ENCODE measurements at places on chromosomes 13 and 19.

- DNase-seq, result no peak
These were observed 5.8 kb downstream of the TMEM147 start for GRCh38 chr19:35551091-35551810.

DNA sequence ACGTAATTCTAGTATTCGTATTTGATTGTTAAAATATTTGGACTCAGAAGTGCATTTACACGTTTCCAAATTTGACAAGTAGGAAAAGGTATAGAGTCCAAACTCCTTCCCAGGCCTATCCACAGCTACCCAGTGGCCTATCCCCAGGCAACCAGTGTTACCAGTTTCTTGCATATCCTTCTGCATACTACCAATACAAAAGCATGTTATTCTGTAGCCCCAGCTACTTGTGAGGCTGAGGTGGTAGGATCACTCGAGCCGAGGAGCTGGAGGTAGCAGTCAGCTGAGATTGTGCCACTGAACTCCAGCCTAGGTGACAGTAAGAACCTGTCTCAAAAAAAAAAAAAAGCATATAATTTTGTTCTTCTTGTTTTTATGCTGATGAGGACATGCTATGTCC is 67.1 kb downstream of the LRCH1 start:
- DNase-seq, result no peak

- DNase-seq, result no peak
These were observed 24.7 kb downstream of the URI1 start for GRCh38 chr19:29966588-29967249.

DNA sequence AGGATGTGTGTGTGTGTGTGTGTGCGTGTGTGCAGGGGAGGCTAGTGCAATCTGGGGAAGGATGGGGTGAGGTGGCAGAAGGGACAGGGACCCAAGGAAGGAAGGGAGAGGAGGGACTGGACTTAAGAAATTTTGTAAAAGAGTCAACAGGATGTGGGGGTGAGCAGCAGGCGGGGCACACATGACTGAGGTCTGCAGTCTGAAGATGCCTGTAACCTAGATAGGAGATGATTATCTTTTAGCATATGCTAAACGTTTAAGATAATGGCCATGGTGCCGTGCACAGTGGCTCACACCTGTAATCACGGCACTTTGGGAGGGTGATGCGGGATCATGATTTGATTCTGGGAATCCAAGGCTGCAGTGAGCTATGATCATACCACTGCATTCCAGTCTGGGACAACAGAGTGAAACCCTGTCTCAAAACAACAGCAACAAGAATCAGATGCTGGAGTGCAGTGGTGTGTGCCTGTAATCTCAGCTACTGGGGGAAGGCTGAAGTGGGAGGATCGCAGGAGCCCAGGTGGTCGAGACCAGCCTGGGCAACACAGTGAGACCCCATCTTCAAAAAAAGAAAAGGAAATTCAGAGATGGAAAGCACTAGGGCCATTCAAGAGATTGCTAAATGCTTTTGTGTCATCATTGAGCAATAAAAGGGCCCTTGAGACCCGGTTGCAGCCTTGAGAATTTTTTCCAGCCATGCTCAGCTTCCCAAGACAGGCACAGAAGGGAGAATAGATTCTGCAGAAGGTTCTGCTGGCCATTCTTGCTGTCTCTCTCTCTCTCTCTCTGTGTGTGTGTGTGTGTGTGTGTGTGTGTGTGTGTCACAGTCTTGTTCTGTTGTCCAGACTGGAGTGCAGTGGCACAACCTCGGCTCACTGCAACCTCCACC is 3.8 kb upstream of the ZNF414 start:
- peak; percentile 54 for DNase-seq

DNA sequence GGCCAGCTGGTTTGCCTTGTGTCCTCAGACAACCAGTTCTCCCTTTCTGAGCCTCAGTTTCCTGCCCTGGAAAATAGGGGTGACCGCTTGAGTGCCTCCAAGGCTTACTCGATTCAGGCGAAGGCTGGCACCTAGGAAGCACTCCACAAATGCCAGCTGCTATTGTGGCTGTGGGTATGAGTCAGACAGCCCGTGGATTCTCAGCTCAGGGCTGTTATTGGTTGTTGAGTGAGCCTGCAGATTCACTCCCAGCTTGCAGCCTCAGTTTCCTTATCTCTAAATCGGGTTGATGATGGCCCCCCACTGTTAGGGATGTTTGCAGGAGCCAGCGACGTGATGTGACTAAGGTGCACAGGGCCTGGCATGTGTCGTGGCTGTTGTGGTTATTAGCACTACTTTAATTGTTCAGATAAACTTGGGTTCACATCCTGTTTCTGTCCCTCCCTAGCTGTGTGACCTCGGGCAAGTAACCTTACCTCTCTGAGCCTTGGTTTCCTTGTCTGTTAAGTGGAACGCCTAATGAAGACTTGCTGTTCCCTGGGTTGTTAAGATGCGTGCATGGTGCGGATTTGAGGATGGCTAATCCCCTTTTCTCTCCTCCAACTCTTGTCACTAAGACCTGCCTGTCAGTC is 2.4 kb downstream of the MARK4 start:
- no peak for DNase-seq

DNA sequence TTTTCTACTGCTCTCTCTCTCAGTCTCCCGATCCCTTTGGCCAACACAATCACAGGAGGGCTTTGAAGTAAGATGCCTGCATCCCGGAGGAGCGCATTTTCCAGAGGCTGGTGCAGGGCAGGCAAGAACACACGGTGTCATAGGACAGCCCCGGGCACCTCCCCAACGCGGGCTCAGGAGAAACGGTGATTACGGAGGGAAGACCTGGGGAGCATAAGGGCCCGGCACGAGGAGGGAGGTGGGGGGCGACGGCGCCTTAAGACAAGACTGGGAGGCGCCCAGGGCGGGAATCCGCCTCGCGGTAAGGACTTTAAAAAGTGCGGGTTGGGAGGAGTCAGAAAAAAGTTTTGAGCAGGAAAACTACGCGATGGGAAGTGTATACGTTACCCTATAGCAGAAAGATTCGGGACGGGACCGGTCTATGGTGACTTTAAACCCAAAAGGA is 18.7 kb upstream of the ZNF888 start:
- DNase-seq, result no peak

DNA sequence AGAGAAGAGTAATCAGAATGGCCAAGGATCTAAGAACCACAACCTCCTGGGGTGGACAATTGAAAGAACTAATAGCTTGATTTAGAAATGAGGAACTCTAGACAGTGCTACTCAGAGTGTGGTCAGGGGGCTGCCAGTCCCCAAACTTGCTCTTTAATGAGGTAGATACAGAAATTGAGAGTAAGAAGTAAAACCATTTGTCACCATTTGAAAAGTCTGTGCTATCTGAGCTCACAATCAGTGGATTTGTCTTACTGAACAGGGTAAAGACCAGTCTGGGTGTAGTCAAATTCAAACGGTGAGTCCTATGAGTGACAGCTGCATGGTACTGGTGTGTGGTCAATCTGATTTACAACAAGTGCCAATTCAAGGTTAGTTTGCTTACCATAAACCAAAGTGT is 118.9 kb downstream of the KL start:
- no peak for DNase-seq

Data from GM04503 (cell line).